ENCODE measurements at places on chromosomes 6 and 20.

DNA sequence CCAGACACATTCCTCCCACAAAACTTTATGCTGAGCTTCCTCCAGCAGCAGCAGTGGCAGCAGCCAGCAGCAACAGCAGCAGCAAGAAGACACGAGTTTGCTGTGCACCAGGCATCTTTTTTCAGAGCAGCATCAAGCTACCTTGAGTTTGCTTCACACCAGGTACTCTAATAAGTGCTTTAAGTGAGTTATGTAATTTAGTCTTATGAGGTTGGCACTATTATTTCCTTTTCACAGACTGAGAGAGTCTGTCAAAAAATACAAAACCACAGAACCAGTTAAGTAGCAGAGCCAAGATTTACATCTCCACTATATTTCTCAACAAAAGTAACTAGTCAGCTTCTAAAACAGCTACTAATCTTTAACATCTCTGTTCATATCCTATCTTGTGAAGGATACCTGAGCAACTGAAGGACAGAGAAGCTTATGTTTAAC lies 23.7 kb downstream of the RANBP9 start:
- no peak for DNase-seq

GRCh38 chr6:10426781-10427279 lies 12.0 kb upstream of the TFAP2A start:
- DNase-seq: no peak

- peak; percentile 30 for DNase-seq
Measured at GRCh38 chr6:165661664-165662025, 1.4 kb downstream of the PDE10A start.

DNA sequence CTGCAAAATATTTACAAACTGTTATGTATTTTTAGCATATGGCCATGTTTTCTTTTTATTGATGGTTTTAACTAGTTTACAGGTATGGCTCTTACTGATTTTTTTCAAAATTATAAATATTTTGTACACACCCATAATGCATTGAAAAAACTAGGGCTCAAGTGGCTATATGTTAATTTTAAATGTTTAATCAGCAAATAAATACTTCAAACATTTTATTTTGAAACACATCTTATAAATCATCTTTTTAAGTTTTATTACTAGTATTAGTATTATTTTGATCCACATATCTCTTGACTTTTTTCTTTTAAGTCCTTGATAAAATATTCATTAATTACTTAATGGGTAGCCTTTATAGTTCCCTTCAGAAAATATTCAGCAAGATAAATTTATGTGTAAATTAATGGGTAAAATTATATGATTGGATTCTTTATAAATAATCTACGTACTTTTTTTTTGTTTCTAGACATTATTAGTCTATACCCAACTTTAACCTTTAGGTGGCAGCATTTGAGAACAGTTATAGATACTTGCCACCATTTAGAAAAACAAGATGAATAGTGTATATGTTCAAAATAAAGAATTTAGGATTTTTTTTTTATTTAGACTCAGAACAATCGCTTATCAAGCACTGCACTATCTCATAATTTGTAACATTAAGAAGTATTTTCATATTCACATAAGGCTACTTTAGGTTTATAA lies 241.9 kb downstream of the ADGRB3 start:
- DNase-seq: peak; percentile 15

DNA sequence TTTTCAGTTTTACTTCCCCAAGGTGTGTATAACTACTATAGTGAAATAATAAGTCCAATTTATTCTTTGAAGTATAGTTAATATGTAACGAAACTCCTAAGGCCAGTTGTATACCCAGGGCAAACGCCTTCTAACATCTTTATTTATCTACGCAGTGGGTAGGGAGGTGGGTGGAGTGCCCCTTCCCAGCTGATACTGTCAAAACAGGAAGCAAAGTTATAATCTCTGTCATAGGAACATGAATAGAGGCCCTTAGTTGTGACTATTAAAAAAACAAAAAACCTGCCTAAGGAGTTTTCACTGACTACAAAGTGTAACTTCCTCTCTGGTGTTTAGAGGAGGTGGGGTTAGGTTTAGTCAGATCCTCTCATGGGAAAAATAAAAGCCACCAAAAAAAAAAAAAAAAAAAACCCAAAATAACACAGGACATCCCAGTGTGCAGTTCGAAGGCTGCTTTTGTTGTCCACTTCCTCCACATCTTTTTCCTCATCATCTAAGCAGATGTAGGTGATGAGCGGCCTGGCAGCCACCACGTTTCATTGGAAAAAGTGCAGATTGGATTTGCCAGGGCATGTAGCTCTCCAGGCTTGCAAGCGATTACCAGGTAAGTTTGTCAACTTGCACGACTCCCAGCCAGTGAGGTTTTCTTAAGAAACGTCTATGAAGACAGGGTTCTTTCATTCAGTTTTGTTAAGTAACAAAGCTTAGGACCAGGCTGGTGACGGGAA lies 58.7 kb downstream of the UTRN start:
- DNase-seq: no peak

GRCh38 chr20:6679086-6679485 lies 88.4 kb upstream of the BMP2 start:
- no peak for DNase-seq

Data from NCI-H1105 (cell line).